Esophagus muscularis mucosa (tissue), 4 donors: ENCODE measurements at places on chromosomes 11 and 22. TPM values are rescaled to one million over a fixed set of nuclear protein-coding genes. Genes with fewer than 3 reads are reported as not detected.

Gene ELMOD1
- total RNA-seq = 0.50 TPM

Gene PNPLA3
- total RNA-seq = not detected

Gene HTATIP2
- 30.2 TPM for total RNA-seq

Gene OR8G5
- total RNA-seq = 0.83 TPM

Gene APOBEC3F
- 5.0 TPM for total RNA-seq
